ENCODE measurements at places on chromosomes 2 and 18.

DNA sequence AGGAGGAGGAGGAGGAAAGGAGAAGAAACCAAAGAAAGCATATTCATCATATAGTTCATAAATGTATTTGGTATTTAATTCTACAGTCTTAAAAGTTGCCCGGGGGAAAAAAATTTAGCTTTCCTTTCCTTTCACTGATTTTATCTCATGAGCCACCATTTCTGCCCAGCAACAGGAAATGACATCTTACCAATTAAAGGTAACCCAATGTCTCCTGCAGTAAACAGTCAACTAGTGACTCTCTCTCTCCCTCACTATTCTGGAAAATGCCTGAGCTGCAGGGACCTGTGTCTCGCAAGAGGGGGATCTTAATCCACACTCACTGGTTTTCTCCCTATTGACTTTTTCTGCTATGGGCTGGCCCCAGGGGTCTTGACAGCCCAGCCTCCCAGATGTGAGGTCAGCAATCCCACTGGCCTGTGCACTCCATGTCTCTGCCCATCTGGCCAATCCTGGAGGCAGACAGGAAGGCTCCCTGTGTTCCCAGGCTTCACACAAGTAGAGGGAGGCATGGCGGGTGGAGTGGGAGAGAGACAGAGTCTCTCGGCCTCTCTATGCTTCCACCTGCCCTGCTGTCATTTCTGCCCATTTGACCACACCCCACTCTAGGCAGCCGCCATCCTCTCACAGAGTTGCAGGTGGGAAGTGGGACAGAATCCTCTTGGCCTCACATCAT is 85.4 kb upstream of the CABLES1 start:
- no peak for DNase-seq

GRCh38 chr2:66596256-66596655 is 161.3 kb downstream of the MEIS1 start:
- peak; percentile 42 for DNase-seq

- peak; percentile 94 for DNase-seq
These were observed 200.5 kb downstream of the ACKR3 start for GRCh38 chr2:236769981-236770671.

DNA sequence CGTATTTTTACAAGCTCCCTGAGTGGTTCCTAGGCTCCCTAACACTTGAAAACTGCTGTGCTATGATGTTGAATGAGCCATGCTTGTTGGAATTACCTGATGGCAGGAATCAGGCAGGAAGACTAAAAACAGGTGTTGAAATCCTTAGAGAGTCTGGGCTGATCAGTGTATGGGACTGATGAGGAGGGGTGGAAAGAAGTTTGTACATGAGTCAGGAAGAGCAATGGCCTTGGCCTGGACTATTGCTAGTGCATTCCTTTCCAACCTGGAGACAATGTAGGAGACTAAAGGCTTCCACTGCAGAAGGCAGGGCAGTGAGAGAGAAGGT is 25.0 kb upstream of the TMBIM1 start:
- no peak for DNase-seq

- no peak for DNase-seq
These were observed 16.5 kb upstream of the MAL start for GRCh38 chr2:95008996-95009395.

GRCh38 chr2:31327505-31327904 is 87.0 kb downstream of the XDH start:
- no peak for DNase-seq

DNA sequence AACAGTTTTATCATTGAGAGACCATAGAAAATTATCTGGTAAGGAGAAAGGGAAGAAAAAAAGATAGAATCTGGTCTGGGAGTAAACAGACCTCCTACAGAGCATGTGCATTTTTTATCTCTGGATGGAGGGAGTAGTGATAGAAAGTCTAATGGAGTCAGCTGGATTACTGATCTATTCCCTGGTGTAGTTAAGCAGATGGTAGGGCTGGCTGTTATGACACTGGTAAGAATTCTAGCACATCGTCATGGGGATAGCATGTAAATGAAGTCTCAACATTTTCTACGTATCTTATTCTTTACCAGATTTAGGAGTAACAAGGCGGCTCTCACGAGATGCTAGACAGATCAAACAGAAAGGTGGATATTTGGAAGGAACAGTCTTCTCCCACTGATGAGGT is 407.4 kb downstream of the NRXN1 start:
- no peak for DNase-seq

- no peak for DNase-seq
These were observed 452.8 kb upstream of the SMIM21 start for GRCh38 chr18:75880266-75880665.

- no peak for DNase-seq
These were observed 139.0 kb upstream of the TRIB2 start for GRCh38 chr2:12577567-12578253.

DNA sequence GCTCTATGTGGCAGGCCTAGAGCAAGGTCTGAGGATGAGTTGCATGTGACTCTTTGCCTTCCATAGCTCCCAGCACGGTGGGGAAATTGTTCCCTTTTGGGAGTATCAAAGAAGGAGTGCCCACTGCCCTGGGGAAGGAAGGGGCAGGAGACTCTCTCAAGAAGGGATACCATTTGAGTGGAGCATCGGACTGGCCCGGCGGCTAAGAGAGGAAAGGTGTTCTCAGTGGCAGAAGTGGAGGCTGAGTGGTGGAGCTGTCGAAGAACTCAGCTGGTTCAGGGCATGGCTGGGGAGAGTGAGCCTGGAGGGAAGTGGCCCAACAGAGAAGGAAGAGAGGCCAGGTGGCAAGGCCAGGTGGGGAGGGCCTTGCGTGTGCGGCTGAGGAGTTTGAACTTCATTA is 235.2 kb downstream of the DYSF start:
- DNase-seq: no peak

DNA sequence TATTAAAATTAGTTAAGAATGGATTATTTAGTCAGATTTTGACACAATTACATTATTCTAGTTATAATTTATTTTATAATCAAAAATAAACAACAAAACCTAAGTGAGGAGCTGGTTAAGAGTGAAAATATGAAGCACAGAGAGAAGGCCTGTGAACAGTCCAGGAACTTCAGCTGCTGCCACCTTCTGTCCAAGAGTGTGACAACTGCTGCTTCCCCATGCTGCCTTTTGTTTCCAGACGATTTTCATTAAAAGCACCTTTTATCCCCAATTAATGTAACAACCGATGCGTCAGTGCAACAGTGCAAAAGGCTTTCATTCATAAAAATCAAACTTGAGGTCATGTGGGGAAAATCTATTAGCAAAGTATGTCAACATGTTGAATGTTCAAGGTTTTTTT is 363.6 kb downstream of the CTNNA2 start:
- DNase-seq: peak; percentile 49

GRCh38 chr2:224369028-224369632 is 32.8 kb downstream of the FAM124B start:
- peak; percentile 44 for DNase-seq

GRCh38 chr2:64792300-64792699 is 138.6 kb upstream of the SERTAD2 start:
- DNase-seq: no peak

GRCh38 chr18:12432196-12432595 is 24.5 kb downstream of the PRELID3A start:
- no peak for DNase-seq

DNA sequence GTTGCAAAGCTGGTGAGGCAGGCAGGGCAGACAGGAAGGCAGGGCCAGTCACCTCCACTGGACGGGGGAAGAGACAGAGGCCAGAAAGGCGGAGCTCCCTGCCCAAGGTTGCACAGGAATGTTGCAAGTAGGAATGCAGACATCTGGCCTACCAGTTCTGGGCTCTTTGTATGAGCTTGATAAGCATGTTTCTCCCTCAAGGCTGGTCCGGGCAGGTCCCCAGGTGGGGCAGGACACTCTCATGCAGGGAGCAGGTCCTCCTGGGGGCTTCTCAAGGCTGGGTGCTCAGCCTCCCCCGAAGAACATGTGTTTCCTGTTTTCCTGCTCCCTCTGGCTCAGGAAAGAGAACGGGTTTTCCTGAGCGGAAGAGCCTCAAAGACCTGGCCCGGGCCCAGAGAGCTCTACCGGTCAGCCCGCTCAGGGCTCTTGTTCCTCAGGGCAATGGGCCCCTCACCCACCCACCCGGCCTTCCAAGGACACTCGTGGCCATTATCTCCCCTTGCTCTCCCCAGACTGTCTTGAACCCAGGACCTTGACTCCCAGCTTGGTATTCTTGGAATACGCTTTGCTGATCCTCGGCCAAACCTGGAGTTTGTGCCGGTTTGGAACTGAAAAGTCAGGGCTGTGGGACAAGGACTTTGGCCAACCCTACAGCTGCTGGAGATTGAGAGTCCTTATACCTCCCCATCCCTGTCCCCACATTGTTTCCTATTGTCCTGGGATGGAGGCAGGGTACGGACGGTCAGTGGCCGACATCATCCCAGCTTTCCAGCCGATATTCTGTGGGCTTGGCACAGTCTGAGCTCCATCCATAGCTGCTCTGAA is 87.7 kb upstream of the HAAO start:
- DNase-seq: no peak

DNA sequence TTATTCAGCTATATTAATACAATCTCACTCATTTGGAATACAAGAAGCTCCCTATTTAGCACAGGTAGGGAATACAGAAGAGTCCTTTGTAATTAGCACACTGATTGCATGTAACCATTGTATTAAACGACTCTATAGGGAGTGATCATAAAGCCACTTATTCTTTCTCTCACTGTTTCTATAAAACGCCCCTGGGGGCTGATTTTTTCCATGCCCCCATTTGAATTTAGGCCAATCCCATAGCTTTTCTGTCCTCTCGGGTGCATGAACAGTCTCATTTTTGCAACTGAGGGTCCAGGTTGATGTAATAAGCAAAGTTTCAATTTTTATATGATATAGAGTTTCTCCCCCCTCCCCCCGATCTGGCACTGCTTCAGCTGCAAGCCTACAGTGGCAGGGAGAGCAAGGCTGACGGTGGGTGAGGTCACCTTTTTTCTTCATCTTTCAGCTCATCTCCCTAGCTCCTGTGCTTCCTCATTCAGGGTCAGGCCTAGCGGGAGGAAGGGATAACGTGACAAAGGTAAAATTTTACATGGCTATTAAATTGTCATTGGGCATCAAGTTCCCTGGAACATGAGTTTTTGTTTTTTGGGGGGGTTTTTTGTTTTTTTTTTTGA is 45.7 kb downstream of the GAD1 start:
- no peak for DNase-seq

DNA sequence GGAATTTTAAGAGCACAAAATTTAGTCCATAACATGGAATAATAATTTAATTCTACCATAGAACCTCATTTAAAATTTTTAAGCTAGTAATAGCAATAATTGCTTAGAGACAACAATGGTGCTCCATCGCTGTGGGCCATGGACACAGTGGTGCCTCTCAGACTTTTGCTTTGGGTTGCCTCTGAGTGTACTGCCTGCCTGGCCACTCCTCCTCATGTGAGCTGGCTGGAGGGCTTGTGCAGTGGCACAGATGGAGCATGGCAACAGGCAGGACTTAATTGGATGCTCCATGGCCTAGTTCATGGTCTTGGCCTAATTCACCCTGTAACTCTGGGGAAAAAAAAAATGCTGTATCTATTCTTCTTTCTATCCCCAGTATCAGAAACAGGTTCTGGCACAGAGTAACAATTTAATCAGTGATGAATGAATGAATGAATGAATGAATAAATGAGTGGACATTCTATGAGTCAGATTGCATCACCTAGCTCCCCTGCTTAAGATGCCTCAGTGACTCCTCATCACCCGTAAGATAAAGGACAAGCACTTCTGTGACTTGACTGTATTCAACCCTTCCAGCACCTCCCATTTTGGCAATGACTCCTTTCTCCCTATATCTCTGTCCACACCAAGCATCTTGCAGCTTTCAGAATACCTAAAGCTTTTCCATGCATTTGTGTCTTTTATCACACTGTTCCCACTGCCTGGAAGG is 211.8 kb upstream of the SLC14A2 start:
- DNase-seq: no peak

- DNase-seq: no peak
These were observed 386.8 kb downstream of the XIRP2 start for GRCh38 chr2:167275046-167275445.

GRCh38 chr2:151624271-151624670 is 110.0 kb downstream of the NEB start:
- DNase-seq: no peak

DNA sequence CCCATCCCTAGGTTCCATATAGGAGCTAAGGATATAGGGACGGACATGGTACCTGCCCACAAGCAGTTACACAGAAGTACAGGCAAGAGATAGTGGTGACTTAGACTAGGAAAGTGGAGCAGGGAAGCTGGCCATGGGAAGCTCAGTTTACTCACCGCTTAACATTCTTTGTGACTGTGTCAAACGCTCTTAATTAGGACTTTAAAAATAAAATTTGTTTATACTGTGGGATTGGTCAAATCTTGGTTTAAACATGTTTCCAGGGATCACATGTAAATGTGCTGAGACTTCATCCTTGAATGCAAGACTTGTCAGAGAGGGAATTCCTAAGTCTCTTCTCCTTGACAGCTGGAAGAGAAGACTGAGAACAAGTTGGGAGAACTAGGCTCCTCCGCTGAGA is 107.3 kb downstream of the MTCL1 start:
- no peak for DNase-seq

- DNase-seq: no peak
These were observed 11.3 kb downstream of the NCL start for GRCh38 chr2:231452799-231453508.

- DNase-seq: no peak
These were observed 60.1 kb downstream of the KCNF1 start for GRCh38 chr2:10971888-10972260.

DNA sequence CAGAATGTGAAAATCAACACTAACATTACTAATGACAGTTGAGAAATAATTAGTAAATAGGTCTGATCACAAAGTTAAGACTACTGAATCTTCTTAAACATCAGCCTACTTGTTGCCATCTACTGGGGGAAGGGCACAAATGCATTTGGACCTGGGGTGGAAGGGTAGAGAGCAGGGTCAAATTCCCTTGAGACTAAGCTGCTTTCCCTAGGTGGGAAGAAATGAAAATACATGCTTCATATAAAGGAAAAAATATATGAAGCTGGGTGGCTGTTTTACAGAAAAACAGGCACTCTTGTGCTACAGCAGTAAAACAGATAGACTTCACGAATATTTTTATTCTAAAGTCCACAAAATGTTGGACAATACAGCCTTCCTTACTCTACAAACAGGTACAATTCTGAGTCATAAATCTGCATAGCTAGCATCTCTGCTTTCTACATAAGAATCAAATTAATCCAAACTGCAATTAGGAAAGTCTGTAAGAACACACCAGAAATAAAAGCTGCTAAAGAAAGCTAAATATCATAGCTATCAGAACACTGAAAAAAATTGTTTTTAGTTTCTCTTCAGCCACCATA is 10.9 kb downstream of the TRIP12 start:
- peak; percentile 12 for DNase-seq

- DNase-seq: no peak
These were observed 113.1 kb upstream of the ID2 start for GRCh38 chr2:8568543-8569302.

- DNase-seq: no peak
These were observed 188.8 kb downstream of the ZEB2 start for GRCh38 chr2:144330951-144331673.

GRCh38 chr2:236951830-236952475 is 133.7 kb upstream of the COPS8 start:
- DNase-seq: no peak

GRCh38 chr18:45218436-45218835 is 396.8 kb upstream of the SLC14A2 start:
- no peak for DNase-seq
